ENCODE measurements at places on chromosomes 5 and 9.

DNA sequence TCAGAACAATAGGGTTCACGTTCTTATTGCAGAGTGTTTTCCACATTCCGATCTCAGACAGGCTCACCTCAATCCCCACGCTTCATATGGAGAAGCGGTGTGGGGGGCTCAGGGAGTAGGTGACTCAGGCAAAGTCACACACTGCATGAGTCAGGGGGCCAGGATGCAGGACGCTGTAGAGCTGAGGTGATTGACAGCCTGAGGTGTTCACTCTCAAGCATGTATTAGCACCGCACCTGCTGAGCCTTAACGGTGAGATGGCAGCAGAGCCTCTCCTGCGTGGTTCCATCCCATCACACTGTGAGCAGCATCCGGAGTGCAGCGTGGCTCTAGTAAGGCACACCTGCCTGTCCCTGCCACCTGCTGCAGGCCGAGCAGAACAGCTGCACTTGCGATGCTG, 194.0 kb downstream of the IRX2 start:
- no peak for DNase-seq

- DNase-seq, result no peak
Measured at GRCh38 chr9:16611983-16612382, 258.5 kb downstream of the BNC2 start.

DNA sequence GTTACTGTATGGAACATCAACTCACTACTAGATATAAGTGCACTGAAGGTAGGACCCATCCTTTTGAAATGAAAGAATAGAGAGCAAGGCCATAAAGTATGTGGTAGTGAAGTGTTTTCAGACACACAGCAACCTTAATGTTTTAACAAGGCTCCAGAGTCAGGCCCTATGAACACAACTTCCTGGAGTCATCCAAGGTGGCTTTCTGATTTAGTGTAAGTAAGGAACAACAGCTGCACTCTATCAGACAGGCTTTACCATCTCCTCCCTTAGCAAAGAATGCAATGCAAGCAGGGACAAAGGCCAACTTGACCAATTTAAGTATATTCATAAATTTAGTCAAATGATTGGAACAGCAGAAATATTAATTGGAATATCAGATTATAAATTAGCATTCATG, 90.1 kb downstream of the MPDZ start:
- DNase-seq, result no peak

GRCh38 chr5:180140079-180140554, 68.6 kb upstream of the RNF130 start:
- DNase-seq, result peak; percentile 50

DNA sequence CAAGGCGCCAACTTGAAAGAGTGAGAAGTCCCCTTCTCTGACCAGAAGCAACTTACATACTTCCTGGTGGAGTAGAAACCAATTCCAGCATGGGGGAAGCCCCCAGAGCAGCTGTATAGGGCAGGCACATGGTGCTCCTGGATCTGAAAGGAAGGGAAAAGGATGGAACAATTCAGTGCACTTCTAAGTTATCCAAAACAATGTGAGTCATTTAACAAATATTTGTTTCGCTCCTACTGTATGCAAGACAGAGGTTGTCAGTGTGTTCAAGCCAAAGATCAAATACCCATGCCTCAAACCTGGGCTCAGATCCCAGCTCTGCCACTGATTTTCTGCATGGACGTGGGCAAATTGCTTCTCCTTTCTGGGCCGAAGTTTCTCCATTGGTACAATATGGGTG, 67.1 kb downstream of the LHX2 start:
- no peak for DNase-seq

GRCh38 chr9:22643541-22643940, 196.9 kb downstream of the DMRTA1 start:
- no peak for DNase-seq
